ENCODE measurements at places on chromosomes 11 and 22. TPM values are rescaled to one million over a fixed set of nuclear protein-coding genes. Genes with fewer than 3 reads are reported as not detected.

The SIRT3 gene
- total RNA-seq, result 20.8 TPM

The NDUFS8 gene
- 235 TPM for total RNA-seq

The OR4A16 gene
- total RNA-seq, result not detected

The OR5M10 gene
- not detected for total RNA-seq

The TTC36 gene
- total RNA-seq, result not detected

The RFPL3 gene
- total RNA-seq, result not detected

All from hair follicular keratinocyte (primary cell).